ENCODE measurements at places on chromosomes 2 and 18.

DNA sequence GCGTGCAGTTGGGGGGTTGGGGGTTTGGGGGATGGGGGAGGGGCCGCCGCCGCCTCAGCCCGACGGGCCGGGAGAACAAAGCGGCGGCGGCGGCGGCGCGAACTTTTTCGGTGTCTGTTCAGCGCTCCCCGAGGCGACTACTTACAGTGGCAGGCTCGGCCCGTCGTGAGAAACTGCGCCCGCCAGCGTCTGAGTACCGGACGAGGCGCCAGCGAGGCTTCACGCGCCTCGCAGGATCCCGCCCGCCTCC, 172 bp downstream of the PRKD3 start:
- DNase-seq: peak; percentile 77

DNA sequence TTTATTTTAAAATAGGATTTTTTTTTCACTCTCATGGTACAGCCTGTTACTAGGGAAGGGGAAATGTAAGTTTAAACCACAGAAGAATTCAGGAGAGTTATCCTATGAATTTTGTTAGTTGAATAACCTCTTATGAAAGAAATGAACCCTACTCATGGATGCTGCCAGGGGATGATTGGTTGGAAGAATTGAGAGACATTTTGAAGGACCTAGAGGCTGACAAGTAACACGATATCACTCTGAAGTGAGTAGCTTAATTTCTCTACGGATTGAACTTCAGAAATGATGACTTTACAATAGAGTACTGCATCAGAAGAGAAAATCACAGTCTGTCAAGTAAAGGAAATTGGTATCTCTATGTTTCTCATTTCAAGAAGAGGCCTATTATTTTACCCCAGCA, 1346.2 kb downstream of the SUCLG1 start:
- no peak for DNase-seq

DNA sequence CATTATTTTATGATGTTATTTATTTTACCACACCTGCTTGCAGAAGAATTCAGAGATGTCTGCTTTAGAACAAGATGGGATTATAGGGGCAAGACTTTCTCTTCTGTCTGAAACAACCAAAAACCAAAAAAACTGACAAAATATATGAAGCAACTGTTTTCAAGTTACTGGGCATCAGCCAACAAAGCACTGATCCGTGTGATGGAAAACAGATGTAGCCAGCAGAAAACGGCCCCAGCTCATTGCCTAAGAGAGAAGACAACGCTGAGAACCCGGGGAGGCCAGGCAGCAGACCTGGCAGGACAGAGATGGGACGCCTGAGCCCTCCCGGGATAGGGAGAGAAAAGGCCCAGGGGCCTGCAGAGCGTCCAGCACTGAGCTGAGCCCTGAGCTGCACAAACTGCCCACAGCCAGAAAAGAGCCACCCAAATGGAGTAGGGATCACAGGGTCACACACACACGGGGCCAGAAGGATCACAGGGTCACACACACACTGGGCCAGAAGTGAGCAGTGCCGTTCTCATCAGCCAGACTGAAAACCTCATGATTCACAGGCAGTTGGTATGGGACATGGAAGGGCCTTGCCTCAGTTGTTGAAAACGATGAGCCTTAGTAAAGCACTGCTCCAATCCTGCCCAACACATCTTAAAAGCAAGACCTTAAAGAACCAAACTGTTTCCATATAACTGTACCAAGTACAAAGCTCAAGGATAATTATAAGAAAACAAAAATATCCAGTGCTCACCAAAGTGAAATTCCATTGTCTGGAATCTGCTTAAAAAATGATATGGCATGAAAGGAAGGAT, 12.1 kb downstream of the PXDN start:
- DNase-seq: no peak

DNA sequence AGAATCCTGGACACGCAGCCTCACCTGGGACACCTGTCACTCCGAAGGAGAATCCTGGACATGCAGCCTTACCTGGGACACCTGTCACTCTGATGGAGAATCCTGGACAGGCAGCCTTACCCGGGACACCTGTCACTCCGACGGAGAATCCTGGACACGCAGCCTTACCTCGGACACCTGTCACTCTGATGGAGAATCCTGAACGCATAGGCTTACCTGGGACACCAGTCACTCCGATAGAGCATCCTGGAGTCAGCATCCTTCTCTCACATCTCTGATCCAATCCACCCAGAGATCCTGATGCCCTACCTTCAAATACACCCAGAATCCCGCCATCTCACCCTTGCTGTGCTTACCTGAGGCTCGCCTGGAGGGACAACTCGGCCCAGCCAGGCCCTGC, 154.9 kb downstream of the NDUFA10 start:
- DNase-seq: peak; percentile 12

DNA sequence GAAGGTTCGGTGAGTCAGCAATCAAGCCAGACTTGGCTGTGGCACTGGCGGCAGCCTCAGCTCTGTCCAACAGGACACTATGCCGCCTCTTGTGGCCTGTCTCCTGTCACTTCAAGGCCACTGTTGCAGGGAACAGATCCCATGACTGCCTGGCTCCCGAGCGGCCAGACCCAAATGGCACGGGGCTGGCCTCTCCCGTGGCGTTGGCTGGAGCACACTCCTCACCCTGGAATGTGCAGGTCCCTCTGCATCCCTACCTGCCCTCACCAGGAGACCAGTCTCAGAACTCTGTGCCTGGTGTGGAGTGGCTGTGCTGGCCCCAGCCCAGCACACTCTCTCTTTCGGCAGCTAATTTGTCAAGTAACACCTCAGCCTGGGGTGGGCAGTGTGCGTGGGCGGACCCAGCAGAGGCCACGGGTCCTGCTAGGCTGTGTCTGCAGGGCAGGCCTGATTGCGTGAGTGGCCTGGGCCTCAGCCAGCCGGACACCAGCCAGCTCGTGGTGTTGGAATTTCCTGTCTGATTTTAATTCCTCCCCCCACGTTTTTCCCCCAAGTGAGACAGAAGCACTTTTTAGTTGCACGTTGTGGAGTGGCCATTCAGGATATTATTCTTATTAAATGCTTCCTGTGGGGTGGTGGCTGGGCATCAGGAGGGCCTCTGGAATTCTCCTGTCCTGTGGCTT, 179.3 kb downstream of the GLI2 start:
- no peak for DNase-seq

DNA sequence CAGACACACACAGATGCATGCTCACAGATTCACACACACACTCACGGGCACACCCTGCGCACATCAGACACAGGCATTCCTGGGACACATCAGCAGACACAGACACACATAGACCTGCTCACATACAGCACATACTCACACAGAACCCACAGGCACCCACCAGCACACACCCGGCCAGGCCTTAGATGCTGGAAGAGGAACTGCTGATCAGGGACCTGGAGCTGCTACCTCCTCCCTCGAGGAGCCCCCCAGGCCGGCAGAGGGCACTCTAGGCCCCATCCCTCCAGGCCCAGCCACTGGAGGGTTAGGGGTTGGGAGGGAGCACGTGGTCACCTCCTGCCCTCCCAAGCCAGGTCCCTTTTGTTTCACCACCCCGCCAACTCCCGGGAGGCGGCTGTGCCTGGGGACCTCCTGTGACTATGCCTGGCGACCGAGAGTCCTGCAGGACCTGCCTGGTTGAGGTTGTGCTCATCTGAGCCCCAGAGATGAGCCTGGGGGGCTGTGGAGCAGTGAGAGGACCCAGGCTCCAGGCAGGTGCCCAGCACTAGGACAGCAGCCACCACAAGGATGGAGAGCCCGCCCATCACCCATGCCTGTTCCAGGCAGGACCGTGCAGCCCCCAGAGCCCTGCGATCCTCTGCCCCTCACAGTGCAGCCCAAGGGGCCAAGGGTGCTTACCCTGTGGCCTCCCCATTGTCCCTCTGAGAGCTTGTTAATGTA, 21.0 kb upstream of the PTMA start:
- DNase-seq: peak; percentile 72

GRCh38 chr2:185241556-185241955, 497.0 kb upstream of the FSIP2 start:
- DNase-seq: no peak

GRCh38 chr2:48424866-48425265, 105.1 kb upstream of the STON1 start:
- no peak for DNase-seq

- no peak for DNase-seq
These were observed 12.8 kb upstream of the NEU4 start for GRCh38 chr2:241796209-241796608.

- DNase-seq: no peak
These were observed 17.7 kb downstream of the ITGB1BP1 start for GRCh38 chr2:9405636-9406035.

GRCh38 chr18:46419391-46420141, 237.5 kb downstream of the LOXHD1 start:
- DNase-seq: no peak

DNA sequence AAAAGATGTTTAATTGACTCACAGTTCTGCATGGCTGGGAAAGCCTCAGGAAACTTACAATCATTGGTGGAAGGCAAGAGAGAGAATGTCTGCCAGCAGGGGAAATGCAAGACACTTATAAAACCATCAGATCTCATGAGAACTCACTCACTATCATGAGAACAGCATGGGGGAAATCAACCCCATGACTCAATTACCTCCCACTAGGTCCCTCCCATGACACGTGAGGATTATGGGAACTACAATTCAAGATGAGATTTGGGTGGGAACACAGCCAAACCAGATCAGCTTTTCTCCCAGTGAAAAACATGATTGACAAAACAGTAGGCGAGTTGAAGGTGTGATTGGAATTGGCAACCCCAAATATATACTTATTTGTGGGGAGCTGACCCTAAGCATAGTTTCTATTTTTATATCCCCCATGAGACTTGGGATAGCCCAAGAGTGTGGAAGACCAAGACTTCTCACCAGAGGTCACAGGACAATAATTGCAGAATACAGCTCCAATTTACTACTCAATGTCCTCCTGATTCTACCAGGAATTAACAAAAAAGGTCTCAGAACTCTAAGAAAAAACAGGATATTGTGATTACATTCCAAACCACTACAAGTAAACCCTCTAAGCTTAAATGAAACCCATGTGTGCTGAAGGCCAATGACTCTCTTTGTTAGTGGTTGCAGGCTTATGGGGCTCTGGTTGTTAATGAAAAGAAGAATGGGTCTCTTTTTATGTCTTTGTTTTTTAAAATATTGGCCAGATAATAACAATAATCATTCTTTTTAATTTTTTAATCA, 96.1 kb upstream of the PIK3C3 start:
- DNase-seq: no peak

DNA sequence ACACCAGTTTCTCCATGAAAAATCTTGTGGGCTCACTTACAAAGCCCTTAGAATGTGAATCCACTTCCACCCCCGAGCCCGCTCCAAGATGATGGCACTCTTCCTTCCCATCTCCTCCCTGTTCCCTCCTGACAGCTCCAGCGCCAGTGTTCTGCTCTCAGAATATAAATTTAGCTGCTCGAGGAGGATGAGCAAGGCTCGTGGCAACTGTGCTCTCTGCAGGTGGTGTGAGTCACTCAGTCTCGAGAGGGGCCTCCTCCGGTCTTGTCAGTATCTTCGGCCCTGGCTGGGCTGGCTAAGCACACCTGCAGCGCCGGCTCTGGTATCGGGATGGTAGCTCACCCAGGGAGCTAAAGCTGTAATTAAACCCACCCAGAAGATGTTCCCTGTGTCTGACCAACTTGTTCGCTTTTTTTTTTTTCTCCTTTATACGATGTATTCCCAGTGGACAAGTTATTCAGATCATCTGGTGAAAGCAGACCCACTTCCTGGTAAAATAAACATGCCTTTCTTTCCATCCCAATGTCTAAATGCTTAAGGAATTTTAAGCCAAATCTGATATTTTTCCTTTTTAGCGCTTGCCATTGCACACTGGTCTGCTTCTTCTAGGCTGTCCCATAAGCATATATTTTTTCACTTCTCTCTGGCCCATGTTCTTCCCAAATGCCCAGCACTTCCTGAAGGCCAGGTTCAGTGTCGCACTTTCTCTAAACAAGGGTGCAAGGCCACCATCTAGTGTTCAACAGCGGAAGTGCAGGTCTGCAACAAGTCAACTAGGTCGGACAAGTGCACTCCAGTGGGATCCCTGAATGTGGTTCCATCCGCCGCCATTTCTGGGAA, 31.4 kb upstream of the YPEL5 start:
- DNase-seq: peak; percentile 75

- no peak for DNase-seq
These were observed 77.5 kb upstream of the SALL3 start for GRCh38 chr18:78901923-78902794.

DNA sequence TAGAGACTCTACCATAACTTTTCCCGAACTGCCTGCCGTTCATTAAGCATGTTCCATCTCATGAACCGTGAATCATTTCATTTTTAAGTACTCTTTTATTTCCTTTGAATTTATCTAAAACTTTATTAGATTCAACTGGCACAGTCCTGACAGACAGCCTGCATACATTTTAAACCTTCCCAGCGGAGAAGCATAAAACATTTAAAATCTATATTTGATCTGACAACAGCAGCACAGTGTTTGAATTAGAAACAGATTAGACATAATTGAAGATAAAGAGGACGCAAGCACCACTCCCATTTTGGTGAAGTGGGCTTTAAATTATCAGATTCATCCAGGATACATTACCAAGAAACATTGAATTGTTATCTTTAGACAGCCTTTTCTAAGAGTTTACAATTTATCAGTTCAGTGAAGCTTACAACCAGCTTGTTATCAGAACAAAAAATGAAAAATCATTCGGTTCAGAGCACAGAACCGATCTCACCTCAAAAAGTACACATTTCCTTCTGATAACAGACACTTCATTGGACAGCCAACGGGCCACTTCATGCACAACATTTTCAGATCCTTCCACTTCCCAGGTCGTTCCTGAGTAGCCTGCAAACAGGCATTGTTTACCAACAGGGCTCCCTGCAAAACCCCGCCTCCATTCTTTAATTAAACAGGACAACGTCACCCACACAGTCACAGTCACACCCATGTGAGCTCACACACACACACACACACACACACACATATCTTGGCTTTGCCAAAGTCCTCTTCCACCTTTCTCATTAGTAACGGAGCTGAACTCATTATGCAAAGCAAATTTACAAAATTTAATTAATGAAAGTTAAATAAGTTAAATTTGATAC, 171.2 kb downstream of the SP3 start:
- DNase-seq: no peak

DNA sequence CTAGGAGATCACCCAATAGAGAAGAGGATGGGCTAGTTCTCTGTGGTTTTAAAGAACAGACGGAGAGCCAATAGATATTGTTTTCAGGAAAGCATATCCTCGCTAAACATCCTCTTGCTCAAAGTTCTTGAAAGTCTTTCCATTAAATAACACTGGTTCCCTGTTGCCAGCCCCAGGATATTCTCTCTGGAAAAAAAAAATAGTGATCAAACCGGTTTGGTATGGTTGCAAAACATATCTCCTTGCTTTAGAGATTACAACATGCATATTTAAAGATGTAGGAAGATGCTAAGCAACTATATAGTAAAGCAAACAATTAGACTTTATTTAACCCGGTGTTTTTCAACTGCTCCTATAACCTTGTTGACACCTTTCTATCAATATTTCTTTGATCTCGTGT, 211.4 kb downstream of the CMPK2 start:
- no peak for DNase-seq

GRCh38 chr2:201698588-201699226, at the start of gene MPP4:
Gene MPP4, minus strand, starts transcription at chr2:201698644. Its CDS starts 4,690 bp downstream, at chr2:201693954.
- DNase-seq: no peak
